Astrocyte (in vitro differentiated cells and primary cell): ENCODE measurements at places on chromosomes 6 and 20.
A peak's percentile ranks its signal among the peaks of the same experiment; 100 is the strongest.

DNA sequence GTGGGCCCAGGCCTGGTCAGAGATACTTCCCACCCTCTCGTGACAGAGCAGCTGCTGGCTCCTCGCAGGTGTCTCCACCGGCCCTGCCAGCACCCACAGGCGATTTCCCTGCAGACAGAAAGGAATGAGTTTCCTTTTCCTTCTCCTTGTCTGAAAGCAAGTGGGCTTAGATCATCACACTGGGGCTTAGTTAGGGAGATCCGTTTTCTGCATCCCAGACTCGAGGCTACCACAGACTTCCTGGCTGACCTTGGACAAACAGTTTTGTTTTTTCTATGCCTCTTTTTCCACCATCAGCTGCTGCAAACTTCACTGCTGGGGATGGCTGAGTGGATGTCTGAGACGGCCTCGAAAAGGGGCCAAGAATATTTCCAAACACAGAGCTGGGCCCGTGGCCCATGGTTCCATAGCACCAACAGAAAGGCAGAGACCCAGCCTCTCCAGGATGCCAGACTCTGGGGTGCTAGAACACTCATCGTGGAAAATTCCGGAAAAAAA is 86.5 kb downstream of the BANF2 start:
- DNase-seq = peak; percentile 75

GRCh38 chr6:83838727-83839126 is 14.4 kb upstream of the RIPPLY2 start:
- DNase-seq = no peak

GRCh38 chr6:104526376-104526775 is 333.3 kb downstream of the HACE1 start:
- DNase-seq = no peak

GRCh38 chr6:156880913-156881312 is 103.7 kb downstream of the ARID1B start:
- DNase-seq = no peak

- peak; percentile 43 for DNase-seq
These were observed 828 bp downstream of the TP53RK start for GRCh38 chr20:46688151-46689081.

DNA sequence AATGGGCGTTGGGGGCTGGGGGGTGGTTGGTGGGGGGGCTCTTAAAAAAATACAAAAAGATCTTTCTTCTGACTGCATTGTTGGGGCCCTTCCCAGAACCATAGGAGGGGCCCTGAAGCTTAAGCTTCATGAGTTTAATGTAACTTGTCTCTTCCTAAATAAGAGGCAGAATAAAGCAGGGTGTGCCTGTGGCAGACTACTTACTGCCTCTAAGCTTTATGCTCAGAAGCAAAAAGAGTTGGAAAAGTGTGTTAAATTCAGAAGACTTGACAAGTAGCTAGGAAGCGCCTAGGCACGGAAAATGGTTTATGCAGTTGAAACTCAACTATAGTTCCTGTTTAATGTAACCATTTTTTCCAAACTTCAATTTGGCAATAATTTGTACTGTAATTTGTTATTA is 44.5 kb downstream of the TIAM2 start:
- no peak for DNase-seq

- peak; percentile 32 for DNase-seq
These were observed 145.7 kb downstream of the BTBD9 start for GRCh38 chr6:38493931-38494547.

DNA sequence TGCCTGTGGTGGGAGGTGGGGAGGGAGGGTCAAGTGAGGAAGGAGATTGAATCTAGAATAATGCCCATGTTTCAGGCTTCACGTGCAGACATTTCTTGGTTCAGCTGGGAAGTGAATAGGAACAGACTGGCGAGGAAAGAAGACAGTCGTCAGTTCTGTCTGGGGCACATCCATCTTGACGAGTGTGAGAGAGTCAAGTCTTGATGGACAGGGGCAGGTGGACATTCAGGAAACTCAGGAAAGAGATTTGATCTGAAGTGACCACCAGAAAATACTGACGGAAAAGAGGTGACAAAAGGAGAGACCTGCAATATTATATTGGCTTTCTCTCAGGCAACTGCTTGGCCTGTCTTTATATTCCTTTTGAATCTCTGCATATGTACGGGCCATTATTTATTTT is 68.6 kb downstream of the ESR1 start:
- no peak for DNase-seq

GRCh38 chr6:29705389-29706231 is 17.6 kb upstream of the HLA-F start:
- peak; percentile 22 for DNase-seq
